Central memory CD4-positive, alpha-beta T cell (primary cell): ENCODE measurements at places on chromosomes 6 and 20.

- DNase-seq = no peak
Measured at GRCh38 chr6:14417377-14417776, 299.8 kb downstream of the CD83 start.

GRCh38 chr6:127522714-127523113 is 3.6 kb upstream of the MTCL3 start:
- no peak for DNase-seq

- no peak for DNase-seq
Measured at GRCh38 chr6:108673153-108673552, 112.4 kb downstream of the FOXO3 start.

GRCh38 chr20:31476643-31477215 is 1.6 kb downstream of the REM1 start:
- no peak for DNase-seq

GRCh38 chr6:158413814-158414565 is 101.7 kb downstream of the TULP4 start:
- DNase-seq = no peak

DNA sequence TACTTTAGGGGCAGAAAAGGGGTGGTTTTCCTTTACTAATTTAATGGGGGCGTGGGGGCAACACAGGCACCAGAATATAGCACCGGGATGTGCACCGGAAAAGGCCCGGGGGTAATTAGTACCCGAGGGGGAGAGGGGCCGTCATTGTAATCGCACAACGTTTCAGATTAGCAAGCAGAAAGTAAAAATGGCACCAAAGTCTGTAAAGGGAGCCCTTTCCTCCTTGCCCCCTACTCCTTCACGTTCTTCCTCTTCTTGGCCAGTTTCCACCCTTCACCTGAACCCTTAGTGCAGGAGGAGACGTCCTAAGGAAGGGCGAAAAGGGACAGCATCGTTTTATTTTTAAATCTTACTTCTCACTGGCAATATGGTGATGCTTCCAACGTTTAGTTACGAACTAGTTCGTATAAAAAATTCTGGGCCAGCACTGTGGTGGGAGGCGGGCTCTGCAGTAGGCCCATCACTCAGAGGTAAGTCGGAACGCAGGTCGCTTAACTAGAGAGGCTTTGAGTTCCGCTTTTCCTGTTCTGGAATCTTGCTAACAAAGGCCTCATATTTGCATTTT is 742 bp upstream of the CEP85L start:
- DNase-seq = no peak

DNA sequence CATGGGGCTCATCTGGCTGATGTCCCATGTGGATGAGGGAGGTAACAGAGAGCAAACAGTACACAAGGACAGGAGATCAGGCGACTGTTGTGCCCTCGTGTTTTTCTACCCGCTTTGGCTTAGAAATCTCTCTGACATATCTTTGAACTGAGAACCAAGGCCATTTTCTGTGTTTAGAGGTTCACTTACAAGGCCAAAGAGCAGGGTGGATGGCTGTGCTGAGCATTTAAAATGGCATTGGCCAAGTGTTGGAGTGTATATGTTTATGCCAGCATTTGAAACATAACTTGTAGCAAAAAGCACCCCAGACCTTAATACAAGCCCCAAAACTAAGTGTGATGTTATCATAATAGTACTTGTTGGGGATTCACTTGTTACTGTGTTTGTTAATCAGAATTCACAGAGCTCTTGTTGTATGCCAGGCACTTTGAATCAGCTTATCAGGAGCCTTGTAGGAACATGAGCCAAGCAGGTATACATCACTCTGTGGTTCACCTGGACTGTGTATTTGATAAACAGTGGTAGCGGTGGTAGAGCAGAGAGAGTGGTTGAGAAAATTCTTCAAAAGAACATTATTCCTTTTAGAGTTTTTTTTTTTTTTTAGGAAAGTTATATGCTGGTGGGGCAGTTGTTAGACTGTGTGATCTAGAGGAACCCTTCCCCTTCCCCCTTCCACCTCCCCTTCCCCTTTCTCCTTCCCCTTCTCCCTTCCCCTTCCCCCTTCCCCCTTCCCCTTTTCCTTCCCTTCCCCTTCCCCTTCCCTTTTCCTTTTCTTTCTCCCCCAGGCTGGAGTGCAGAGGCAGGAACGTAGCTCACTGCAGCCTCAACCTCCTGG is 71.3 kb downstream of the ATRN start:
- DNase-seq = no peak

- no peak for DNase-seq
Measured at GRCh38 chr20:1185316-1185741, 548 bp upstream of the TMEM74B start.

DNA sequence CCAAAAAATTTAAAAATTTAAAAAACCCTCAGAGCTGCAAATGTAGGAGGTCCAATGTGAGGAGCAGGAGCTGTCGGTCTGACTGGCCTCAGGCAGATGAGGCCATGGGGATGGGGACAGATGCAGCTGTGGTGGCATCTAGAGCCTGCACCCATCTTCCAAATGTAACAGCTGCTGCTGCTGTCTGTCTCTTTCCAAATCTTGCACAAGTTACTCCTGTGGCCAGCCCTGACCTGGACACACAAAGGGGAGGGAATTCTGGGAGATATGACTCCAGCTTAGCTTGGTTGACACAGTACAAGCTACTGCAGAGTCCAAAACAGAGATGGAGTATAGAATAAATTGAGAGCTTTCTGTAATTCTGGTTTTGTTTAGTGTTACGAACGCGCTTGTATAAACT is 115.2 kb downstream of the PRND start:
- no peak for DNase-seq

DNA sequence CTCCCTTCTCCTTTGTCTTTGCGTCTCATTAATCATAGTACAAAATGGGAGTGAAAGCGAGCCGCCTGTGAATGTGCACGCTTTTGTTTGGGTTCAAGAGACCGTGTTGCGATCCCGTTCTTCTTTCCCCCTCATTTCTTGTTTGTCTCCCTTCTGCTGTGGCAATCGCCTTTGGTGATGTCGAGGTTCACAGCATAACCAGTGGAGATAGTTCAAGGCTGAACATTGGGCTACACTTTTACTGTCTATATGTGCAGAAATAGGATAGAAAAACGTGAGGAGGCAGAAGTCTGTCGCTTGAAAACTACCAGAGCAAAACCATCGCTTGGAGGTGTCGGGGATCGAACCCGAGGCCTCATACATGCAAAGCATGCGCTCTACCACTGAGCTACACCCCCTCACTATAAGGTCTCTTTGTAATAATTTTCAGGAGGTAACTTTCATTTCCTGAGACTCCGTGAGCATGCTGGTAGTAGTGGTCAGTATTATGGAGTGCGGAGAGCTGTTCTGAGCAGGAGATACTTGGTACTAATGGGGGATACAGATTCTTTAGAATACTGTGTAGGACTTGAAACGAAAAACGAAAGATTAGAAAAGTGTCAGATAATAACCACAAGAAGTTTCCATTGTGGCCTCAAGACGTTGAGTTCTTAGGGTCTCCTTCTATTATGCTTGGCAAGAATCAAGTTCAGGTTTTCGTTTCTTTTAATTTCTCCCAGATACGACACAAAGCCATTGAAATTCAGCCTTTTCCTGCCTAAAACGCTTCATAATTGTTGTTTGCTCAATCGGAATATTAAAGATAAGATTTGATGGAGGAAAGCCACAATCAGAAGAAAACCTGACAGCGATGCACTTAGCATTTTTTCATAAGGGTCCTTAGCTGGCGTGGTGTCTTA is 106.6 kb downstream of the TRIM27 start:
- no peak for DNase-seq

DNA sequence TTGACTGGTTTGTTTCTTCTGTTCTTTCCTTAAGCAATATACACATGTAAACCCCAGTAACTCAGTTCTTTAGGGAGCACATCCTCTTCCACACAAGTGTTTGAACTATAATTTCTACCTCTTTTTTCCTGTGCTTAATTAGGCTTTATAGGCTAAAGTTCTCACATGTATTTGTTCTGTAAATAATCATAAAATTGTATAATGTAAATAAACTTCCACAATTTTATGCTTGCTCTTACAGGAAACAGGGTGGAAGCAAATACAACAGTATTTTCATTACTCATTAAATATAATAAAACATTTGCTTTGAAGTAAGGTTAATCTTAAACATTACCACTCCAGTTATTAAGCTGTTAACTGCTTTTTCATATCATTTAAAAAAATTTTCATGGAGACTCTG is 26.9 kb downstream of the GPRC6A start:
- no peak for DNase-seq

DNA sequence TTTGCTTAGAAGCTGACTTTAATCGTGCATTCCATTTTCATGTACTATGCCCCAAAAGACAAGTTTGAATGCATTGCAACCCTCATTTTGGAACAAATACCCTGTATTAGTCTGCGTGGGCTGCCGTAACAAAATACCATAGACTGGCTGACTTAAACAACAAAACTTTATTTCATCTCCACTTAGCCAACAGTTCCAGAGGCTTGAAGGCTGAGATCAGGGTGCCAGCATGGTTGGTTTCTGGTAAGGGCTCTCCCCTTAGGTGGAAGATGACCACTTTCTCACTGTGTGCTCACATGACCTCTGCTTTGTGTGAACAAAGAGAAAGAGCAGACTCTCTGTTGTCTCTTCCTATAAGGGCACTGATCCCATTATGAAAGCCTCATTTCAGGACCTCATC is 431.7 kb upstream of the MAP3K7 start:
- DNase-seq = no peak

DNA sequence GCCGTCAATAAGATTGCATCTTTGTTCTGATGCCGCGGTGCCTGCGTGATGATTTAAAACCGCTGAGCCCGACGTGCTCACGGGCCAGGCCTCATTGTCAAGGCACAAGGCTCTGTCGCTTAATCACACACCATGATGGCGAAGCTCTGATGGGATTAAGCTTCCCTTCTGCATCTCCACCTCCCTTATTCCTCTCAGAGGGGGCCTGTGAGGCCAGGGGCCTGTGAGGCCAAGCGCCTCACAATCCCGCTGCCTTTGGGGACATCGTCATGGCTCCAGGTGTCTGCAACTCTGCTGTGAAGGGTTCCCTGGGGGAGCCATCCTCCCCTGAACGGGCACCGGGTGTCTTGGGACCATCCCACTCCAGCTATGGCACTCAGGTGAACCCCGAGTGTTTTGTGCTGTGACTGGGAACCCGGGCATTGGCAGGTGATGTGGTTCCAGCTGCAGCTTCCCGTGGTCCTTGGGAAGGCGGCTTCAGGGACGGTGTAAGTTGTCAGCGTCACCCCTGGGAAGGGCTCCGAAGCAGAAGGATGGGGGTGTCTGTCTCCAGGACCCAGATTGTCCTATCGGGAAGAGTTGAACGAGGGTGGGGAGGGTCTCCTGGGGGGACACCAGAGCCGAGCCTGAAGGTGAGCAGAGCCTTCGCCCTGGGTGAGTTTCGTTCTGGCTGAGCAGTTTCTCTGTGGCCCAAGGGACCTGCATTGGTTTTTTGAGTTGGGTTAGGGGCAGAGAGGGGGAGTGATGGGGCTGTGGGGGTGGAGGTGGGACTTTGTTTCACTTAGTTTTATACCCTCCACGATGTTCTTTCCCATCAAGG is 18.0 kb upstream of the BHLHE23 start:
- DNase-seq = no peak

- DNase-seq = no peak
Measured at GRCh38 chr6:108465098-108465495, 95.6 kb upstream of the FOXO3 start.

DNA sequence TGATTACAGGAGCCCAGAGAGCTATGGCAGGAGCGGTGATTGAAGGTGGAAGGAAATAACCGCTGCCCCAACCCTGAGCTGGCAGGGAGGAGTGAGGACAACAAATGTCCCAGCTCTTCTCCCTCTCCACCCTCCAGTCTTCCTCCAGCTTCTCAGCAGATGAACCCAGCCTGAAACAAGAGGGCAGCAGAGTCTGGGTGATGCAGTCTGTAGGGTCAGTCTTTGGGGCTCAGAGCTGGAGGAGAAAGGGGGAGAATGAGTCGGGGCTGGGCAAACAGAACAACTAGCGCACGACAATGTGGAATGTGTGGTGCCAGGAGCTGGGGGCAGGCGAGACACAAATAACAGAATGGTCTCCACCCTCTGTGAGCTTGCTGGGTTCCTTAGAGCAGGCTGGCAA is 4.5 kb upstream of the GUCA1A start:
- DNase-seq = no peak
